ENCODE measurements at places on chromosomes 2 and 18.

DNA sequence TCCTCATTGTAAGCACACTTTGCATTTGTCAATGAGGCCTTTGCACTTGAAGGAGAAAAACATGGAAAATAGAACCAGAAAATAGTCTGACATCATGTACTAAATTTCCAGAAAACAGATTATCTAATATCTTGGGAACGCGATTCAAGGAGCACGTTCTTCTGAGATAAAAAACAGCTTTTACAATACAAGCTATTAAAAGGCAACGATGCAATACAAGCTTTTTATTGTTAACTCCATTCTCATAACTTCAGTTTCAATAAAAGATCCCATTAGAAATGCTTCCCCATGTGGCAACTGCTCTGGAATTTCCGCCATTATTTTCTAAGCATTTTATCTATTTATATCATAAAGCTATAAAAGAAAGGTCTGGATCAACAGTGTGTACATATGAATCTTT is 40.3 kb downstream of the NRXN1 start:
- no peak for DNase-seq

DNA sequence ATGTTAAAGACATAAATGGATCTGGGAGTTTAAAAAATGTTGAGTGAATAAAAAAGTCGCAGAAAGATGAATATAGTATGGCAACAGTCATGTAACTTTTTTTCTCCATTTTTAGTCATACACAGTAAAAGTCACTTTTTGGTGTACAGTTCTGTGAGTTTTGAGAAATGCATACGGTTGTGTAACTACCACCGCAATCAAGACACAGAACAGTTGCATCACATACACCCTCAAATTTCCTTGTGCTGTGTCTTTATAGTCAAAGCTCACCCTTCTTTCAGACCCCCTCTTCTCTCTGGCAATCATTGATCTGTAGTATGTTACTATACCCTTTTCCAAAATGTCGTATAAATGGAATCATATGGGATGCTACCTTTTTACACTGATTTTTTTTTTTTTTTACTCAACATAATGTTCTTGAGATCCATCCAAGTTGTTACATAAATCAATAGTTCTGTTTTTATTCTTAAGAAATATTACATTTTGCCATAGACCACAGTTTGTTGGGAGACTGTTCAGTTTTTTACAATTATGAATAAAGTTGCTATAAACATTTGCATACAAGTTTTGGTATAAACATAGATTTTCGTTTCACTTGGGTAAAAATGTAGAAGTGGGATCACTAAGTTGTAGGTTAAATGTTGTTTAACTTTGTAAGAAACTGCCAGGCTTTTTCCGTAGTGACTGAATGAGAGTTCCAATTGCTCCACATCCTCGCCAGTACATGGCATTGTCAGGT is 35.4 kb upstream of the AGFG1 start:
- DNase-seq, result no peak

DNA sequence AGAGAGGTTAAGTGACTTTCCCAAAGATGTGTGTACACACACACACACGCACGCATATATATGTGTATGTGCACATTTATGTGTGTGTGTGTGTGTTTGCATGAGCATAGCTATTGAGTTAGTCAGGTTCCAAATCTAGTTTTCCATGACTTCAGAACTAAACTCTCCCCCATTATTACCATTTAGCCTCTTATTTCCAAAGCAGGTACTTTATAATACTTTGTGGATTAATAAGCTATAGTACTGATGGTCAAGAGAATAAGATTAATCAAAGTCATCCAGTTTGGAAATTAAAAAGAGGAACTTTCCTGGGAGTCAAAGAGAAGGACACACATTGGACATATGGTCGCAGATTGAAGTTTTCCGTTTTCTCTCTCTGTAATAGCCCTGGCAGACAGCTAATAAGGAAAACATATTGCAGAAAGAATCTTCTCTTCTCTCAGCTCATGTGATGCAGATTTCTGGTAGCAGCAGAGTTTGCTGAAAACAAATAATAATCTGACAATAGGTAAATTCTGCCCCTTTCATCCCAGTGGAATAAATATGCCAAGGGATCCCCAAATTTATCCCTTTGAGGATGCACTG is 410.9 kb upstream of the TCF4 start:
- no peak for DNase-seq

DNA sequence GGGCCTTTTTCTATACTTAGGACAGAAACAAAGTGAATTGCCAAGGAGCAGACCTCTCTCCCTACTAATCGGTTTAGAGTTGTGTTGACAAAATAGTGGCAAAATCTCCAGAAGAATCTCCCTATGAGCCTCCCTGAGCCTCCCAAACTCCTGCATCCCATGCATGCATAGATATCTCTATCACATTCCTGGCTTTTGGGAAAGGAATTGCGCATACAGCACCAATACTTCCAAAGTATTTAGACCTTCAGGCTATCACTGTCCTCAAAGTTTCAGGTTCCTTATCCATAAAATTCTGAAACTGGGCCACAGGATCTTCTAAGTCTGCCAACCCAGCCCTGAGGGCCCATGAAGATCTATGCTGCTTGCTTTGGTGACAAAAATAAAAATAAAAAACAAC is 152.1 kb downstream of the SLC8A1 start:
- no peak for DNase-seq

GRCh38 chr2:240209493-240209892 is 69.0 kb upstream of the OTOS start:
- DNase-seq, result no peak

GRCh38 chr2:95091885-95092555 is 29.6 kb downstream of the MRPS5 start:
- no peak for DNase-seq

DNA sequence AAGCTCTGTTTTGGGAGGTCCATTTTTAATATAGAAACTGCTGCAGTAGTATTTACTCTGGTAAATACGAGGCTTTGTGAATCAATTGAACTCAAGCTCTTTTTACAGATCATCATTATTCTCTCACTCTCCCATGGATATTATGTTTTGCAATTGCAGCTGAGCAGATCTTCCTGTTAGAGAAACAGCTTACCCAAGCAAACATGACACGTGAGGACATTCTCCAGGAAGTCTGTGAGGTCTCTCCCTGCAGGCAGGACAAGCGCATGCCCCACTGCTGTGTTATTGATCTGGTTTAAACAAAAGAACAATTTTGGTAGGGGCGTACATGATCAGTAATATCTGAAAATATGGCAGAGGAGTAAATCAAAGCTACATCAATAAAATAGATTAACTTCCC is 72.1 kb downstream of the COL6A3 start:
- no peak for DNase-seq

DNA sequence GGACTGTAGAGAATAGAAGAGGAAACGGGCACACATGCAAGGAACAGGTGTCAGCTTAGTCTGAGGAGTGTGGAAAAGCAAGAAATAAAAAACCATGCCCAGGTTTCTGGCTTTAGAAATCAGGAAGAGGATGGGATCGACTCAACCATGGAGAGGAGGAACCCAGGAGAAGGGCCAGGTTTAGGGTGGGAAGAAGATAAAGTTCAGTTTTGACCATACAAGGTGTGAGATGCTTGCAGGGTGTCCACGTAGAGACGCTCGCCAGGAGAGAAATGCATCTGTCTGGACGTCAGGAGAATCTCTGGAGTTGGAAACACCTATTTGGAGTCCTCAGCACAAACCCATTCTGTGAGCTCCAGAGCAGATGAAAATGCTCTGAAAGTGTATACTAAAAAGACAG is 275.1 kb downstream of the CYRIA start:
- no peak for DNase-seq

GRCh38 chr18:52615943-52616342 is 275.9 kb downstream of the DCC start:
- no peak for DNase-seq

GRCh38 chr2:8174641-8175257 is 507.1 kb upstream of the ID2 start:
- no peak for DNase-seq

DNA sequence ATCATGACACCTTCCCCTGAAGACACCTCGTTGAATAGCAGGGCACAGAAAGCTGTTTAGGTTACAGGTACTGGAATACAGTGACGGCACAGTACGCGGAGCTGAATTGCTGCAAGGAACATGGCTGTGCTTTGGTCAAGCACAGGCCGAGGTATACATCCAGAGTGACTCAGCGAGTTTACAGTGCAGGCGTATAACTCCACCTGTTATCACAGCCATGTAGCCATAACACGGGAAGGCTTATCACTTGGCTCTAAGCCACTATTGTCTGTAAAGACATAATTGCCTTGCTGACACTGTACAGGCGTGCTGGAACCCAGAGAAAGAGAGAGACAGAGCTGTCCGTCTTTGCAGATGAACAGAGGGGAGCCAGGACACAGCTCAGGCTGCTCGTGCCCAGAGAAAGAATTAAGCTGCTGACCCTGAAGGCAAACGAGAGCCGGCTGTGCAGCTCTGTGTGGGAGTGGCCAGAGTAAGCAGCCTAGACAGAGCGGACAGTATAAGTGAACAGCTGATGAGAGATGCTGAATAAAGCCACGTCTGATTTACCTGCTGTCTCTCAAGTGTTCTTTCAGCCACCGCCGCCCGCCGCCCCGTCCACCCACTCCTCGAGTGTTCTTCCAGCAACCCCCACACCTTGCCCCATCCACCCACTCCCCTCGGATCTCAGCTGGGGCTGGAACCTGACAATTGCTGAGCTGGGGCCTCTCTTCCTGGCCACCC is 87.3 kb upstream of the PPP1CB start:
- no peak for DNase-seq

- DNase-seq, result no peak
These were observed 99.4 kb upstream of the BCL11A start for GRCh38 chr2:60652832-60653340.

- no peak for DNase-seq
These were observed 278.3 kb upstream of the LRATD1 start for GRCh38 chr2:14354231-14354630.

- DNase-seq, result no peak
These were observed 533 bp downstream of the HPCAL1 start for GRCh38 chr2:10303181-10303693.

DNA sequence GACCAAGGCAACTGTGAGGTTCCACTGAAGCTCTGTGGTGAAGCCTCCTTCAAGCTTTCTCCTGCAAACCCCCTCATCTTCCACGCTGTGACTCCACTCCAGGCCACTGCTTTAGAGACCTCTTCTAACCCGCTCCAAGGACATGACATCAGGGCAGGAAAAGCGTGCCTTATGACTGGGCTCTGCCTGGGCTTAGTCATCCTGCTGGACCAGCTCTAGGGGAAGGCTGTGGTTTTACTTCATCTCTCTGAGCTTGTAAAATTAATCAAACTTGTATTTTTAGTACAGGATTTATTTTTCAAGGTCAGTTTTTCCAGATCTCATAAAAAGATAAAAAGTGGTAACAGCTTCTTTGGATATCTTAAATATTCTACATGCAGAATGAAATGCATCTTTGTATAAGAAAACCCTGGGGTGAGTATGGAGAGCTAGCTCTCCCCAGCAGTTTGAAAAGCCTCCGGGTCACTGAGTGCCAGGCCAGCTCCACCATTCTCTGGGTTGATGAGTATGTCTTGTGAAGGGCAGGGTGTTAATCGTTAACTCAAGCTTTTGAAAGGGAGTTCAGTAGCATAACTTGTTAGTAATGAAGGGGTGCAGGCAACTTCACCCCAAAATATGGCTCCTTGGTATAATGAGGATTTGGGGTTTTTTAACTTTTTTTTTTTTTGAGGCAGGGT is 33.1 kb upstream of the YPEL5 start:
- DNase-seq, result no peak

- DNase-seq, result peak; percentile 32
These were observed 102.6 kb downstream of the VSNL1 start for GRCh38 chr2:17643031-17643615.

DNA sequence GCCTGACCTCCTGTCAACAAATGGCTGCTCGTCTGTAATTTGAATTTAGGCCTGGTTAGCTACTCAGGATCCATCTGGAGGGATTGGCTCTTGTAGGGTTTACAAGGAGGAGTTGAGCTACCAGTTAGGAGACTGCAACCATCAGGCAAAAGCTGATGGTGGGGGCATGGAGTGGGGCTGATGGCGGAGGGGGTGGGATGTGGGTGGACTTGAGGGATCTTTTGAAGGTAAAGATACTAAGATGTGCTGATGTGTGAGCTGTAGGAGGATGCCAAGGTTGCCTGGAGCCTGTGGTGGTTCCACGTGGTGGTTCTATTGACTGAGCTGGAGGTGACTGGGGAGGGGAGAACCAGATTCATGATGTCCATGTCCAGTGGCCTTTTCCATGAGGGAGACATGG is 240.7 kb downstream of the LPIN1 start:
- DNase-seq, result no peak

GRCh38 chr2:151852260-151853069 is 24.2 kb upstream of the ARL5A start:
- no peak for DNase-seq

- DNase-seq, result no peak
These were observed 43.4 kb downstream of the MRO start for GRCh38 chr18:50776383-50776782.

- no peak for DNase-seq
These were observed 257.7 kb downstream of the ANAPC1 start for GRCh38 chr2:111626037-111626864.

DNA sequence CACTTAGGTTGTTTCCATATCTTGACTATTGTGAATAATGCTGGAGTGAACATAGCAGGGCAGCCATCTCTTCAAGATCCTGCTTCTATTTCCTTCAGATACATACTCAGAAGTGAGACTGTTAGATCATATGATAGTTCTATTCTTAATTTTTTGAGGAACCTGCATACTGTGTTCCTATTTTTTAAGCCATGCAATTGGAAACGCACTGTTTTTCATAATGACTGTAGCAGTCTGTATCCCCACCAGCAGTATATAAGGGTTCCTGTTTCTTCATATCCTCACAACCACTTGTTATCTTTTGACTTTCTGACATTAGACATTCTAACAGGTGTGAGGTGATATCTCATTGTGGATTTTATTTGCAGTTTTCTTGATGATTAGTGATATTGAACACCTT is 15.5 kb downstream of the NEURL3 start:
- no peak for DNase-seq

DNA sequence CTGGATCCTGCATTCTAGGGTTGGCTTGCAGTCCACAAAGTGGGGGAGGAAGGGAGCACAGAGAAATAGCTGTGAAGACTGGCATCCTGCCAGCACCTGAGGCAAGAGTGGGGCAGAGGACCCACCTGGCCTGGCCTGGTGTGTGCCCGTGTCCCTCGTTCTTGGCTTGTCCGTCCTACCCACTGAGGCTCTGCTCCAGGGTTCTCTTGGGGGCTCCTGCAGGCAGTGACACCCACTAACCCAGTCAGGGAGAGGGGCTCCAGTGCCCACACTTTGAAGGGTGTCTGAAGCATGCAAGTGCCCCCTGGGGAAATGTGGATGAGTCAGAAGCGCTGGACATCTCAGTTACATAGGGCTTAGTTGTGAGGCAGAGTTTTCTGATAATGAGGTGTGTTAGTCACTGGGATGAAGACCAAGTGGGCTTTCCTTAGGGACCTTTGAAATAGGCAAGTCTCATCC is 79.4 kb downstream of the SLC4A3 start:
- no peak for DNase-seq

- no peak for DNase-seq
These were observed 165.3 kb downstream of the RNF152 start for GRCh38 chr18:61727241-61728193.
